ENCODE measurements at places on chromosomes 3 and 15.
A peak's percentile ranks its signal among the peaks of the same experiment; 100 is the strongest.

GRCh38 chr3:42061713-42062380, 29.3 kb upstream of the TRAK1 start:
- DNase-seq = no peak

GRCh38 chr3:188135271-188135670, 18.7 kb upstream of the LPP start:
- no peak for DNase-seq

- no peak for DNase-seq
Measured at GRCh38 chr15:67835297-67836133, 4.3 kb downstream of the RNU6-1 start.

DNA sequence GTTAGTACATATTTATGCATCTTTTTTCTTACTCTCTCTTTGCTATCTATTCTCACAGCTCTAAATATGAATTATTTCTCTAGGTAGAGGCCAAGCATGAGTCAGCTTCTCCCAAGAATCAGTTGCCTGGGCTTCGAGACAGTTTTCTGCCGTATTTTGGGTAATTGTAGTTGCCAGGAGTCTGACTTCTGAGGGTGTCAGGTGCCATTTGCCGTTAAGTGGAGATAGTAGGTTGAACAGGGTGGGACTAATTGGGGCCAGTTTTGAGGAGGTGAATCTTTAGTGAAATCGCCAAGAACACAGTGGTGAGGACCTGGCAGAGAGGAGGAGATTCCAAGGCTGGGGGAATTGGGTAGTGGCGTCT, 7.8 kb upstream of the NRROS start:
- DNase-seq = no peak

- DNase-seq = no peak
Measured at GRCh38 chr15:28920781-28921331, 35.1 kb downstream of the APBA2 start.

GRCh38 chr15:89948796-89949195, 36.0 kb upstream of the ARPIN start:
- DNase-seq = no peak

DNA sequence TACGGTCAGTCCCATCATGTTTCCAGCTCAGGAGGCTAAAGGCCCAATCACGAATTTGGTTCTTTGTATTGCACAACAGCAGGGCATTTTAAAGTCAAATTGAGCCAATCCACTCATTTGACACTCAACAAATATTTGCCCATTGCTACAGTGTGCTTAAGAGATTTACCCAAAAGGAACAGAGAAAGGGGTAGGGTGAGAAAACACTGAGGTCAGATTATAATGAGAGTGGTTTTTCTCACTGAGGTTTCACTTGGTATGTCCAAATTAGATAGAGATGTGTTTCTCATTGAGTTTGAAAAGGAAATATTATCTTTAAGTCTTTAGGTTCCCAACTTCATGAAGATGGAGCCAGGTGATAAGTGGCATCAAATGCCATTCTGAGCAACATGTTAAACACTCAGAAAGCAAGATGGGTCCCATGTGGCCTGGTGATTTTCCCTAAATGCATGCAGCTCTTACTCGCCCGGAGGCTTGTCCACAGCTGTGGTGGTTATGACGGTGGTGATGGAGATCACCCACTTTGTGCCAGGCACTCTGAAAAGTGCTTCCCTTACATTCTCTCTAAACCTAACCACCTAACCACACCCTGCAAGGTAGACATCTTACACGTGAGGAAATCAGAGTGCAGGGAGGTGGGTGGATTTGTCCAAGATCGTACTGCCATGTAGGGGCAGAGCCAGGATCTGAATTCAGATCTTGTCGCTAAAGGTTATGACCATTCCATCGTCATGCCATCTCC, 31.2 kb upstream of the USP3 start:
- no peak for DNase-seq

- DNase-seq = no peak
Measured at GRCh38 chr3:10333349-10333650, 12.4 kb upstream of the SEC13 start.

DNA sequence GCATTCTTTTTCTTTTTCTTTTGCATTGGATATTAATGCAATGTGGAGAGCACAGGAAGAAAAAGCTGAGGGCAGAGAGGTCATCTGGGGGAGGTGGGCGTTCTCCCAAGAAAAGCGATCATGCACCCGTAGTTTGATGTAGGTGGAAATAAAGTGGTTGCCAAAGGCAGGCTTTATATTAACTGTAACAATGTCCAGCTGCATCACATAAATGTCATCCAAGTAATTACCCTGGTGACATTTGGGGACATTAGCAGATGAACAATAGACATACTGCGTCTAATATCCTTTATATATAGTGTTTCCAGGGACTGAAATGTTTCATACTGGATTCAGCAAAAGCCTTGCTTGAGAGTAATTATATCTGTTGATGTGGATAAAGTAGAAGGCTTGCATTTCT, 135.5 kb downstream of the CNTN6 start:
- peak; percentile 0 for DNase-seq

DNA sequence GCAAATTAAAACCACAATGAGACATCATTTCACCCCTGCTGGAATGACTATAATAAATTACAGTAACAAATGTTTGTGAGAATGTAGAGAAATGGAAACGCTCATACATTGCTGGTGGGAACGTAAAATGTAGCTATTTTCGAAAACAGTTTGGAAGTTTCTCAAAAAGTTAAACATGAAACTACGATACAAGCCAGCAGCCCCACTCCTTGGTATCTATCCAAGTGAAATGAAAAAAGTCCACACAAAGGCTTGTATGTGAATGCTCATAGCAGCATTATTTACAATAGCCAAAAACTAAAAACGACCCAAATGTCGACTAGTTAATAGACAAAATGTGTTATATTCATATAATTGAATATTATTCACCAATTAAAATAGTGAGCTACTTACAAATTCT, 22.9 kb upstream of the CFAP20DC start:
- no peak for DNase-seq

DNA sequence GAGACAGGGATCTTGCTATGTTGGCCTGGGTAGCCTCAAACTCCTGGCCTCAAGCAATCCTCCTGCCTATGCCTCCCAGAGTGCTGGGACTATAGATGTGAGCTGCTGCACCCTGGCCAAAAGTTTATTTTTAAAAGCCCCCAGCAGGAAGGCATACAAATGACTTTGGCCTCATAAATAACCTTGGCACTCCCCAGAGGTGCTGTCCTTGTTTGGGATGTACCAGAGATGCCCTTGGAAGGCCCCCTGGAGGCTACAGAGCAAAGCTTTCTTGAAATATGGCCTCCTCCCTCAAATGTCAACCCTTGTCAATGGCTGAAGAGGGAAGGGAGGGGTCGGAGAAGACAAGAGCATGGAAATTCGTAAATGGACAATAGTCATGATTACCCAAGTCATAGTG, 14.0 kb upstream of the RTP3 start:
- DNase-seq = no peak

GRCh38 chr15:92614791-92615785, 40.5 kb downstream of the FAM174B start:
- no peak for DNase-seq

DNA sequence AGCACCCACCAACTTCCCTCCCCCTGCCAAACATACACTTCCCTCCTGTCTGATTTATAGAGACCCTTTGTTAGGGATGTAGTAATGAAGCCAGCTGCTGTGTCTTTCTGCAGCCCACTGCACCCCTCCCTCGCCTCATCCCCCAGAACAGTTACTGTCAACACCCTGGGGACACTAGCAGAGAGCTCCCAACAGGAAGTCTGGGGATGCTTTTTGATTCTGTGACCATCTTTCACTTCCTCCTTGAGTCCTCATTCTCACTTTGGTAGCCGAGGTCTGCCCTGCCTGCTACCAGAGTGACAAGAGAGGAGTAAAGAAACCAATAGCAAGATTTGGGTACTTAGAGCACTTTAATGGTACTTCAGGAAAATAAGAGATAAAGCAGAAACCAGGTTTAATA, 201.6 kb downstream of the SATB1 start:
- no peak for DNase-seq

GRCh38 chr3:127081001-127081720, 98.2 kb downstream of the PLXNA1 start:
- DNase-seq = no peak

- DNase-seq = no peak
Measured at GRCh38 chr3:54358316-54358715, 236.0 kb downstream of the CACNA2D3 start.
